ENCODE measurements at places on chromosomes 7 and 10. TPM values are rescaled to one million over a fixed set of nuclear protein-coding genes. Genes with fewer than 3 reads are reported as not detected.

Gene HOXA11
- not detected for total RNA-seq

Gene PLAU
- total RNA-seq, result 20.1 TPM

Gene C10orf105
- total RNA-seq, result 0.47 TPM

Gene CTAGE6
- total RNA-seq, result 0.21 TPM

Gene AKR1B15
- not detected for total RNA-seq

Gene CFAP46
- total RNA-seq, result 1.2 TPM

Gene EFCAB10
- not detected for total RNA-seq

Gene COPS6
- 90.0 TPM for total RNA-seq

- DNase-seq, result no peak
Measured at GRCh38 chr10:119198438-119198837, 8.9 kb upstream of the GRK5 start.

DNA sequence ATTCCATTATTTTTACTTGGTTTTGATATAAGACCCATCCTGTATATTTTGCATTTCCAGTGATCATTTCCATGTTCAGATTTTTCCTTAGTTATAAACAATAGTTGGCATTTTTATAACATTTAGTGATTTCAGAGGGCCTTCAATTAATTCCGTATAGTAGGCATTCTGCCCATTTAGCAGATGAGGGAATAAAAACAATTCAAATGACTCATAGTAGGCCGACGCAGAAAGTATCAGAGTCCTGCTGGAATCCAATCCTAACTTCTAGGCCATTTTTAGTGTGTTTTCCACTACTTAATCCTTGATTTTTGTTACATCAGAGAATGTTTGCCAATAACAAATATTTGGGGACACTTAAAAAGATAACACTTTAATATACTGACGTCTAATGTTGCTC lies 15.4 kb downstream of the RNF32 start:
- no peak for DNase-seq

GRCh38 chr7:81851413-81851812 lies 81.6 kb upstream of the HGF start:
- no peak for DNase-seq

GRCh38 chr10:61939902-61940301 lies 38.4 kb downstream of the ARID5B start:
- DNase-seq, result no peak

DNA sequence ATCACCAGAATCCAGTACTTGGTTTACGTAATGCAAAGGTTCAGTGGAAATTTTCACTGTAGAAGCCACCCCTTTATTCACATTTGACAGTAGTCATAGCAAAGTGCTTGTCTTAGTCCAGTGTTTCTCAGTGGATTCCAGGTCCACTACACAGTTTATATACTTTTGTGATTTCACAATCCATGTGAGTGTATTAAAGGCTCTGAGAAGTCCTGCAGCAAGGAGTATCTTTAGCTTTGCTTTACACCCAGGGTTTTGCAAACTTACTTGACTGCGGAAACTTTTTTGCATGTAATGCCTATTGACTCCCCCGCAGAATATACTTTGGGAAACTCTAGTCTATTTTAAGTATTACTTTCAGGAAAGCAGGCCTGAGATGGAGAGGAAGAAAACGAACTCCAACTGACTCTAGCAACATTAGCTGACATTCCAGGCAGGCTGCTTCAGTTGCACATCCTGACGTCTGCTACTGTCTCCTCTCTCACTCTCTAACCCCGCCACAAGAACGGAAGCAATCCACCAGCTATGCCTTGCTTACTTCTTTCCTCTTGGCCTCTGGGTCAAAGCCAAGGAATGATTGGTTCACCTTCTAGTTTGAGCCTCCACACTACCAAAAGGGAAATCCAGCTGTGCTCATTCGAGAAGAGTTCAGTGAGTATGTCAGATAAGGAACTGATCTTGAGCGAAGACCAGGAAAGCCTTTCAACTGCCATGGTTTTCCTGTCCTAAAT lies 6.2 kb downstream of the PLXNA4 start:
- DNase-seq, result no peak

- DNase-seq, result no peak
Measured at GRCh38 chr7:7190142-7190541, 7.8 kb downstream of the C1GALT1 start.

GRCh38 chr7:106283831-106284713 lies 711 bp downstream of the NAMPT start:
- DNase-seq, result peak; percentile 72

- DNase-seq, result no peak
Measured at GRCh38 chr10:130656187-130656575, 520.0 kb downstream of the GLRX3 start.

- no peak for DNase-seq
Measured at GRCh38 chr10:67225226-67225625, 299.4 kb downstream of the LRRTM3 start.

DNA sequence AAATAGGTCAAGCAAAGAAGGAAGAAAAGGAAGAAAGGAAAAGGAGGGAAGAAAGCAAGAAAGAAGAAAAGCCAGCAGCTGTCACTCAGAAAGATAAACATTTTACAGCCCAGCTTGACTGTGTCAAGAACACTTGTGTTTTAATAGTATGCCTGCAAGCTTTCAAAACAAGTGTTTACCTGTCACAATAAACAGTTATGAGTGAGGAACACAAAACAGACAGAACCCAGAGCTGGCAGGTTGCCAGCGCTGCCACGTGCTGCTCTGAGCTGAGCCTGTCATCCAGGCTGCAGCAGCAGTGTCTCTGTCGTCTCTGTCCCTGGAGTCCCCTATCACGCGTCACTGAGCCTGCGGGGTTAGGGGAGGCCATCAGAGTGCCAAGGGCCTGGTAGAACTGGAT lies 827.6 kb upstream of the AUTS2 start:
- peak; percentile 60 for DNase-seq

GRCh38 chr7:42198974-42199668 lies 37.9 kb downstream of the GLI3 start:
- no peak for DNase-seq

DNA sequence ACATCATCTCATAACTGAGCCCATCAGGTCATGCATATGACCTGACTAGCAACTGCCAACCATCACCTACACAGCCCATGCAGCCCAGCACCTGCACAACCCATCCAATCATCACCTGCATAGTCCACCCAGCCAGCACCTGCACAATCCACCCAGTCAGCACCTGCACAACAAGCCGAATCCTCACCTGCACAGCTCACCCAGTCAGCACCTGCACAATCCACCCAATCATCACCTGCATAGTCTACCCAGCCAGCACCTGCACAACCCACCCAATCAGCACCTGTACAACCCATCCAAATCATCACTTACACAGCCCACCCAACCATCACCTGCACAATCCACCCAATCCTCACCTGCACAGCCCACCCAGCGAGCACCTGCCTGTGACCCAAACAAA lies 33.4 kb upstream of the WDFY4 start:
- no peak for DNase-seq

DNA sequence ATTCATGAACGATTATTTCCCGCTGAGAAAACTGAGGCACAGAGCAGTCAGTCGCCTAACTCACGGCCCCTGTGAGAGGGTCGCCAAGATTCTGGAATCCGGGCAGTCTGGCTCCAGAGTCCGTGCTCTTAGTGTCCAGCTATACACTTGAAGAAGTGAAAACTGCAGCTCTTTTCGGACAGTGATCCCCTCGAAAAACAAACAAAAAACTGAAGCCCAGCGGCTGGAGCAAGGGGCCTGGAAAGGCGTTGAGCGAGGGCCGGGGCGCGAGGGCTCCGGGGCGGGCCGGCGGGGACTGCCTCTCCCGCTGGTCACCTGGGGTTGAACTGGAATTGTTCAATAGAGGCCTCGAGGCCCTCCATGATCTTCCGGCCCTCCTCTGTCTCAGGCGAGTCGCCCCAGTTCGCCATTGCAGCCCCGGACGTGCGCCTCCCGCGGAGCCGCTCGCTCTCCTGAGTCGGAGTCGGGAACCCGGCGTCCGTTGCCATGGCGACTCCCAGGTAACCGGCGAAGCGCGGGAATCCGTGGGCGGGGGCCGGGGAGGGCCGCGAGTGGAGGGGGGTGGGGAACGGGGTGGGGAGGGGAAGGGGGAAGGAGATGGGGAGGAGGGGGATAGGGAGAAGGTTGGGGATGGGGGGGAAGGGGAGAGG lies 881 bp downstream of the C10orf67 start:
- peak; percentile 72 for DNase-seq
